ENCODE measurements at places on chromosomes 11 and 22. TPM values are rescaled to one million over a fixed set of nuclear protein-coding genes. Genes with fewer than 3 reads are reported as not detected.

GRCh38 chr11:304061-304506, 3.5 kb upstream of the IFITM2 start:
- H3K4me1 ChIP-seq, result peaks cover 44% of the 10 kb centered on the region
- H3K27ac ChIP-seq, result no peak overlapping the region
- H3K36me3 ChIP-seq, result peaks cover 8% of the 10 kb centered on the region
- H3K4me3 ChIP-seq, result no peak overlapping the region
- DNase-seq, result no peak

DNA sequence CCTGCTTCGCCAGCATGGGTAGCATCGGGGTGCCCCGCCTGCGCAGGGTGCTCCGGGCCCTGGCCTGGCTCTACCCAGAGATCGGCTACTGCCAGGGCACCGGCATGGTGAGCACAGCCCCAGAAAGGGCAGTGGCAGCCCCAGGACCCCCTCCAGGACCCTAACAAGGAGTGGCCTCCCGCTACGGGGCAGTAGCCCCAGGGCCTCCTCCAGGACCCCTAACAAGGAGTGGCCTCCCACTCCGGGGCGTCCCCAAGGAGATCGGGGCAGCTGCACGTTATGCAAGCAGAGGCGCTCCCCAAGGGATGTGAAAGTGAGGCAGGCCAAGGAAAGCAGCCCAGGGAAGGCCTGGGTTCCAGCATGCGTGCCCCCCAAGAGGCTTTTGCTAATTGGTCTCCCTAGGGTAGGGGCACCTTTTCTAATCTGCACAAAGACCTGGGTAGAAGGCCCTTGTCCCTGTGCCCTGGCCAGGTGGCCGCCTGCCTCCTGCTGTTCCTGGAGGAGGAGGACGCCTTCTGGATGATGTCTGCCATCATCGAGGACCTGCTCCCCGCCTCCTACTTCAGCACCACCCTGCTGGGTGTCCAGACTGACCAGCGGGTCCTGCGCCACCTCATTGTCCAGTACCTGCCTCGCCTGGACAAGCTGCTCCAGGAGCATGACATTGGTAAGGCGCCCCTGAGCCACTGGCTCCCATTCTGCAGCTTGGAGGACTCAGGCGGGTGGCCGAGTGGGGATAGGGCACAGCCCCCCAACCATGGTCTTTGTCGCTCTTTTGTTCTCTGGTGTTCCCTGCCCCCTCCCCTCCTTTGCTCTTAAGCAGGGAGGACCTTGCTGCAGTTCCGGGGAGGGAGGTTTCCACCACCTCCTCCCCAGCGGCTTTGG, 35.0 kb downstream of the SGSM3 start:
- no peak overlapping the region for H3K27ac ChIP-seq
- DNase-seq, result no peak
- no peaks in the 10 kb centered on the region for H3K27me3 ChIP-seq

- no peaks in the 10 kb centered on the region for H3K27me3 ChIP-seq
- no peaks in the 10 kb centered on the region for H3K4me1 ChIP-seq
- H3K4me3 ChIP-seq, result no peak overlapping the region
- H3K27ac ChIP-seq, result no peak overlapping the region
- DNase-seq, result no peak
- no peaks in the 10 kb centered on the region for H3K36me3 ChIP-seq
Observed at GRCh38 chr11:131157678-131158077, 212.7 kb upstream of the NTM start.

DNA sequence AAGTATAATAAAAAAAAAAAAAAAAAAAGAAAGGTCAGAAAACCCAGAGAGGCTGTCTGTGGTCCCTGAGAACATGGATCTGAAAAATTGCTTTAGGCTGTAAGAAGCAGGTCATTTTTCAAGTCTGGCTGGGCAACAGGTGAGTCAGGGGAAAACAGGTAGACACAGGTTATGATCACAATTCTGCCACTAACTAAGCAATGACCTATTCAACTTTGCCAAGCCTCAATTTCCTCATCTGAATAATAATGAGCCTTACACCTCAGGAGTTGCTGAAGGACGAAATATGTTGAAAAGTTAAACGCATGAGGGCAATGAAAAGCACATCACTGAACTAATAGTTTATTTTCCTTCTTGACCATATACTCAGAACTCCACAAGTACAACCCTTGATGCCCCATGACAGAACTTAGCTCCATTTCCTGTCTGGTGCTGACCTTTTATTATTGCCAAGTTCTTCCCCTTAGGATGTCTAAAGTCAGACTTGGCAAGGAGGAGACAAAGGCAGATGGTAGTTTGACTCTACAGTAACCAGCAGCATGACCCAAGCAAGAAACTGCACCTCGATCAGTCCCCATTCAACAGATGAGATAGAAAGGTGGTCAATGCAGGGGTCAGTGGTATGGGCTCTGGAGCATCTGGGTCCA, 93.6 kb downstream of the SYN3 start:
- H3K27ac ChIP-seq, result no peak overlapping the region
- H3K4me1 ChIP-seq, result no peaks in the 10 kb centered on the region
- DNase-seq, result no peak
- H3K27me3 ChIP-seq, result peaks cover 9% of the 10 kb centered on the region
- no peaks in the 10 kb centered on the region for H3K36me3 ChIP-seq

DNA sequence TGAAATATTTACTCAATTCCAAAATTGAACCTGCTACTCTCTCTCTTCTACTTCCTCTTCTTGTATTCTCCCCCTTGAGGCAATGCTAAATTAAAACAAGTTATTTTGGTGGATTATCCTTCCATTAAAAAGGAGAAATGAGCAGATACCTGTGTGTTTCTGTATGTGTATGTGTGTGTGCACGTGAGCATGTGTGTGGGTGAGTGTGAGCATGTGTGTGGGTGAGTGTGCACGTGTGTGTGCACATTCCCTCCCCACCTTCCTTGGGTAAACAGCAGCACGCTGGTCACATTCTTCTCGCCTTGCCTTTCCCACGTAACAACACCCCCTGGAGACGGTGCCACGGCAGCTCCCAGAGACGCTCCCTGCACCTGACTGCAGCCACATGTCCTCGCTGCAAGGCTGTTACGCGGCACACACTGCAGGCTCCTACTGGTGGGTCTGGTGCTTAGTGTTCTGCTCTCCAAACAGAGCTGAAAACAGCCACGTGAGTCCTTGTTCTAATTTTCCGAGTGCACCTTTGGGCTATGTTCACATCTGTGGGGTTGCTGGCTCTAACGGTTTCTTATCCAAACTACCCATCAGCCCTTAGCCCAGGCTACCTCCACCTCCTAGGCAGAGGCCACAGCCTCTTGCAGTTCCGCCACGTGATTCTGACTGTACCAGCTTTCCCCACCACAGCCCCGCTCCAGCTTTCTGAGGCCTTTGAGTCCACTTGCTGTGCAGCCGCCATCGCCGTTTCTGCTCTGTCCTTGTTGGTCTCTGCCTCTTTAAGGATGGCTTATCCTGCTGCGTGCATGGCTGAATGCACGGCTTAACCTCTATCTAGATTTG, 123.4 kb downstream of the CTTN start:
- no peak overlapping the region for H3K27ac ChIP-seq
- H3K27me3 ChIP-seq, result peaks cover 22% of the 10 kb centered on the region
- no peak for DNase-seq
- no peaks in the 10 kb centered on the region for H3K36me3 ChIP-seq
- H3K4me3 ChIP-seq, result no peak overlapping the region

DNA sequence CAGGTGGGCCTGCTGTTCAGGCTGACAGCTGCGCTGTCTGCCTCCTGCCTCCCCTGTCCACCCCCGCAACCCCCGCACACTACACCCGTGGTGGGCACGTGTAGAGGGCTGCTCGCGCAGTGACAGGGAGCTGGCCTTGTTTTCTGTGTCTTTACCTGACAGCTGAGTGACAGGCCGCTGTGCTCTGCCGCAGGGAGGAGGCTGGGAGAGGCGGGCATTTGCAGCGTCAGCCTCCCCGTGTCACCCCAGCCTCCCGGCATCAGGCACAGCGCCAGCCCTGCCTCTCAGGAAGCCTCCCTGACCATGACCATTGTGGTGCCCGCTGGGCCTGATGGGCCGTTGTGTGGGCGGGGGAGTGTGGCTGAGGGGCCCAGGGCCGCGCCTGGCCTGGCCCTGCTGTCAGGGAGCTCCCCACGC, 32.0 kb upstream of the RELT start:
- no peak overlapping the region for H3K4me3 ChIP-seq
- no peak for DNase-seq
- no peaks in the 10 kb centered on the region for H3K36me3 ChIP-seq
- H3K27ac ChIP-seq, result no peak overlapping the region

- DNase-seq, result no peak
- H3K4me1 ChIP-seq, result no peaks in the 10 kb centered on the region
- no peaks in the 10 kb centered on the region for H3K36me3 ChIP-seq
- H3K27me3 ChIP-seq, result peaks cover 16% of the 10 kb centered on the region
Observed at GRCh38 chr22:45889093-45889538, 87.8 kb downstream of the WNT7B start.

DNA sequence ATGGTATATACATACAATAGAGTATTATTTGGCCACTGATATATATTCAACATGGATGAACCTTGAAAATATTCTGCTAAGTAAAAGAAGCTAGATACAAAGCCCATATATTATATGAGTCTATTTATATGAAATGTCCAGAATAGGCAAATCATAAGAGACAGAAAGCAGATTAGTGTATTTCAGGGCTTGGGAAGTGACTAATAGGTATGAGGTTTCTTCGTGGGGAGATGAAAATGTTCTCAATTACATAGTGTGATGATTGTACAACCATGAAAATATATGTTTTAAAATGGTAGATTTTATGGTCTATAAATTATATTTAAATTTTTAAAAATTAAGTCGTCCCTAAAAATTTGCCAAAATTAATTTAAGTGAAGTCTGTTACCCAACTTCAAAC, 92.2 kb downstream of the STK33 start:
- H3K27me3 ChIP-seq, result no peaks in the 10 kb centered on the region
- H3K27ac ChIP-seq, result no peak overlapping the region
- H3K4me1 ChIP-seq, result no peaks in the 10 kb centered on the region
- no peak for DNase-seq

DNA sequence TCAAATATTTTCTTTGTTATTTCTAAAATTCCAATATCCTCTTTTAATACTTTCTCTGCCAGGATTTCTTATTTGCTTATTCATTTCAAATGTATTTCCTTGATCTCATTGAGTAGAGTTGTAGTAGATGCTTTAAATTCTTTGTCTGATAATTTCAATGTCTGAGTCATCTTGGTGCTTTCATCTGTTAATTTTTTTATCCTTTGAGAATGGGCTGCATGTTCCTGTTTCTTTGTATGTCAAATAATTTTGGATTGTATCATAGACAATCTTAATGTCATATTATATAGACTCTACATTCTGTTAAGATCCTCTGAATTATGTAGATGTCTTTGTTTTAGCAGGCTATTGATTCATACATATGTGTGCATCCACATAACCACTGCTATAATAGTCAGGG, 57.5 kb downstream of the MYEOV start:
- H3K36me3 ChIP-seq, result peaks cover 2% of the 10 kb centered on the region
- DNase-seq, result no peak
- no peak overlapping the region for H3K27ac ChIP-seq
- H3K4me3 ChIP-seq, result no peak overlapping the region

DNA sequence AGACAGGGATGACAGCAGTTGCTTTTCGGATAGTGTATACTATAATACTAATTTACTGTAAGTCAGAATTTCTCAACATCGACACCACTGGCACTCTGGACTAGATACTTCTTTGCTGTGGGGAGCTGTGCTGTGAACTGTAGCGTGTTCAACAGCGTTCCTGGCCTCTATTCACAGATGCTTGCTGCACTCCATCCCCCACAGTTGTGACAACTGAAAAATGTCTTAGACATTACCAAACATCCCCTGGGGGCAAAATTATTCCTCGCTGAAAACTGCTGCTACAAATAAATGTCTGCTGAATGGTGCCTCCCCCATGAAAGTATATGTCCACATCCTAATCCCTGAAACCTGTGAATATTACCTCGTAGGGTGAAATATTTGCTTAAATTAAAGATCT, 7.5 kb upstream of the SLC15A3 start:
- H3K4me3 ChIP-seq, result no peak overlapping the region
- no peak for DNase-seq
- peaks cover 3% of the 10 kb centered on the region for H3K4me1 ChIP-seq
- peaks cover 38% of the 10 kb centered on the region for H3K27me3 ChIP-seq
- no peaks in the 10 kb centered on the region for H3K36me3 ChIP-seq

- peak; percentile 21 for DNase-seq
- H3K4me1 ChIP-seq, result no peaks in the 10 kb centered on the region
- no peaks in the 10 kb centered on the region for H3K27me3 ChIP-seq
- no peaks in the 10 kb centered on the region for H3K36me3 ChIP-seq
Observed at GRCh38 chr11:2583605-2583958, 116.2 kb downstream of the KCNQ1OT1 start.

- no peak for DNase-seq
- H3K27me3 ChIP-seq, result peaks cover 8% of the 10 kb centered on the region
- H3K36me3 ChIP-seq, result no peaks in the 10 kb centered on the region
- H3K4me1 ChIP-seq, result no peaks in the 10 kb centered on the region
- no peak overlapping the region for H3K27ac ChIP-seq
Observed at GRCh38 chr11:64430645-64431044, 71.7 kb downstream of the RPS6KA4 start.

DNA sequence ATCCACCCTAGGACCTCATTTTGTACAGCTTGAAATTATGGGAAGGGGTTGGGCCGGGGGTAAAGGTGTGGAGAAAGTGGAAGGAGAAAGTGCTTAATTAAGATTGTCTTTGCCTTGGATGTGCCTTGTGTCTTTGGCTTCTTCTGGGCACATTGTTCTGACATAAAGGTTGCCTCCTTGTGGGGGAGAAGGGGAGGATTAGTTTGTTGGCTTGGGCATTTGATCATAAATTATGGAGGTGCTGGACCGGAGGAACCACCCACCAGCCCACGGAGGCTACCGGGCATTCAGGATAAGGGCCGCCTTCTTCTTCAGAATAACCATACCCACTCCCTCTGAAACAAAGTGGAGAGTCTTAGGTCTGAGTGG, 1.3 kb downstream of the PAFAH1B2 start:
- H3K36me3 ChIP-seq, result peaks cover 25% of the 10 kb centered on the region
- no peak for DNase-seq
- peak overlapping the region; percentile 95 for H3K27ac ChIP-seq
- peaks cover 36% of the 10 kb centered on the region for H3K4me1 ChIP-seq
- H3K4me3 ChIP-seq, result peak overlapping the region; percentile 98

Gene LARGE1
- total RNA-seq, result 0.68 TPM

Gene SPECC1L
- 59.4 TPM for total RNA-seq

Gene HBD
- total RNA-seq, result not detected

Gene PGA4
- total RNA-seq, result not detected

Gene BATF2
- 1.2 TPM for total RNA-seq

Gene TEAD1
- not detected for total RNA-seq

Gene FREY1
- total RNA-seq, result 3.9 TPM

Gene VSIG10L2
- not detected for total RNA-seq

Gene PRODH
- 0.06 TPM for total RNA-seq

Gene TRIM34
- total RNA-seq, result 17.3 TPM

Gene FAT3
- total RNA-seq, result not detected

Gene UBQLN3
- 0.17 TPM for total RNA-seq

Gene DSCAML1
- total RNA-seq, result 1.4 TPM

Gene ZBTB16
- total RNA-seq, result 13.1 TPM

Gene NAALADL1
- 22.3 TPM for total RNA-seq

Gene POTEH
- not detected for total RNA-seq

Gene IGLL1
- not detected for total RNA-seq

Gene BLID
- total RNA-seq, result not detected
